Eye (tissue), 1 donor: ENCODE measurements at places on chromosomes 7 and 10.
A peak's percentile ranks its signal among the peaks of the same experiment; 100 is the strongest.

DNA sequence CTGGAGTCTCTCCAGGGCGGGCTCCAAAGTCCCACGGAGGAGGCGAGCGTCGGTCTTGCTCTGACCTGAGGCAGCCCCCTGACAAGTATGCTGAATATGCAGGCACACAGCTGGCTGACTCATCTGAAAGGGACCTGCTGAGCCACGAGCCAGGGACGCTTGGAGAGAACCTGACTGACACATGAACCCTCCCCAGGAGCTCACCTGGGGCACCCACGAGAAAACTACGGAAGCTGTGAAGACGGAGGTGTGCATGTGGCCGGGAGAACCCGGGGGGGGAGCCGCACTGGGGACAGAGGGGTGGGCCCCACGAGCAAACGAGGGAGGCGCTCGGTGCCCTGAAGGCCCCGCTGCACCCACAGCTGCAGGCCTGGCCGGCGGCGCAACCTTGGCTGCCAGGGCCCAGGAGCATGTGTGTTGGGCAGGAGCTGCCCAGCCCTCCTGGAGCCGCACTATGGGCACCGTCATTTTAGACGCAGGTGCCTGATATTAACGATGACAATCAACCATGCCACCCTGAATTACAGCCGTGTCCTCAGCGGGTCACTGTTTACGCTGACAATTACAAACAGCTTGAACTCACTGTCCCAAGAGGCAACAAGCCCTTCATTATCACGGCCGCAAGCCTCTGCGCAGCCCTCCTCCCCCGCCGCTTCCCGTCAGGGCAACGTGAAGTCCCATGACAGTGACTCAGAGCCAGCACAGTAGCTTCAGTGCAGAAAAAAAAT lies 64.7 kb downstream of the DIP2C start:
- peak; percentile 88 for DNase-seq

- DNase-seq: peak; percentile 95
Observed at GRCh38 chr10:11270135-11270857, 252.6 kb downstream of the CELF2 start.

DNA sequence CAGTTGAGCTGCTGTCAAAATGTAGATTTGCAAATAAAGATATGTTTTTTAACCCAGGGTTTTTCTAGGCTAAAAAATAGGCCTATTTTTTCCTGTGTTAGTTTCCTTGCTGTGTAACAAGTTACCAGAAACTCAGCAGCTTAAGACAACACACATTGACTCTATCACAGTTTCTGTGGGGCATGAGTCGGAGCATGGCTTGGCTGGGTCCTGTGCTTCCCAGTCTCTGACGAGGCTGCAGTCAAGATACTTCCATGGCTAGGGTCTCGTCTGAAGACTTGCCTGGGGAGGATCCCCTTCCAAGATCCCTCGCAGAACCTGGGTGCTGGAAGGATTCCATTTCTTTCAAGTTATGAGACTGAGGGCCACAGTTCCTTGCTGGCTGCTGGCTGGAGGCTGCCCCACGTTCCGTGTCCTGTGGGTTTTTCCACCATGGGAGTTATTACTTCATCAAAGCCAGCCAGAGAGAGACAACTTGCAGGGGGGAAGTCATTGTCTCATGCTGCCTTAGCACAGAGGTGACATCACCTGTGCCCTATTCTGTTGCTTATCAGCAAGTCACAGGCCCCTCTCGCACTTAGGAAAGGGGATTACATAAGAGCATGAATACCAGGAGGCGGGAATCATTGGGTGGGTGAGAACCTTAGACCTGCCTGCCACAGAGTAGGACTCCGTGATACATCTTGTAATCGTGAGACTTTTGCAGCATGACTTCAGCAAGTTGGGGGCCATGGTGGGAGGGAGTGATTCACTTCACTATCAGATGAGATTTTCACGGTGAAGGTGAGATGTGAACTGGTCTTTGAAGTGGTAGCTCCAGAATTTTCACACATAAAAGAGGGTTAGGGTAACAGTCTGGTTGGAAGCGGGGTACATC lies 77.9 kb downstream of the CCNY start:
- DNase-seq: no peak

- DNase-seq: no peak
Observed at GRCh38 chr10:95245425-95246055, 45.3 kb downstream of the PDLIM1 start.
